ENCODE measurements at places on chromosomes 16 and 17. TPM values are rescaled to one million over a fixed set of nuclear protein-coding genes. Genes with fewer than 3 reads are reported as not detected.

GRCh38 chr17:50177983-50178834, 12.4 kb downstream of the SGCA start:
- peak; percentile 53 for DNase-seq

DNA sequence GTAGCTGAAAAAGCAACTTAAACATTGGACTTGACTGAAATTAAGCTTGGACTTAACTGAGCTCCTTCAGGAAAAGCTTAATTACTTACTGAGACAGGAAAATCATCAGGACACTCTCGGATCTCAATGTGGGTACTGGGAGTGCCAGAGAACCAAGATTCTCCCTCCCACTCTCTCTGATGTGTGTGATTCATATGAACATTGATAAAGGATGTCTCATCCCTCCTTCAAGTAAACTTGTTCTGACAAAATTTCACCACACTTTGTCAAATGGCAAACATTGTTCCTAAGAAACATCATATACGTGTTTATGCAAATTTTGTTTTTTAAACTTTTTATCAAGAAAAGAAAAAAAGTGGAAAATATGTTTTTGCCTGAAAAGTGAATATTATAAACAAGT, 4.1 kb upstream of the SLFN5 start:
- no peak for DNase-seq

- no peak for DNase-seq
Measured at GRCh38 chr16:79929260-79929965, 328.9 kb upstream of the MAF start.

DNA sequence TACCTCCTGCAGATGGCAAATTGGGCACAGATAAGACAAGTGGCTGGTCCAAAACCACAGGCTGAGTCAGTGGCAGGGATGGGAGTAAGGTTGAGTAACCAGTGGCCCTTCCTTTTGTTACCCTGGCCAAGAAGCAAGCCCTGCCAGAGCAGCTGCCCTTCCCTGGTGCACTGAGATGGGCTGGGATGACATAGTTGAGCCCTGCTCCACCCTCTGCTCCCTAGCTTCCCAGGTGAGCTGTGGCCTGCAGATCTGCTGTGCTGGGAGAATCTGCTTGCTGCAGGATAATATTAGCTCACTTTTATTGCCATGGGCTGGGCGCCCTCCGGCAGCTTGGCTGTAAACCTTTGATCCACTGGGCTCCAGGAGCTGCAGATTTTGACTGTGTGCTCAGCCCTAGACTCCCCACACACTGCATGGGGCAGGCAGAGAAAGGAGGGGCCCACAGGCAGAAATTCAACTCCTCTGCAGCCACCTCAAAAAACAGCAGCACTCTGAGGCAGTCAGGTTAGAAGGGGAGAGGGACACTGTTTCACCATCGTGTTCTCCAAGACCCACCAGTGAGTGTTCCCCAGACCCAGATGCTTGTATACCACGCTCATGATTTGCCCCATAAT, 101.8 kb downstream of the CBLN1 start:
- no peak for DNase-seq

- no peak for DNase-seq
Measured at GRCh38 chr16:53743149-53743566, 39.2 kb downstream of the FTO start.

GRCh38 chr17:61657338-61657737, 66.3 kb upstream of the NACA2 start:
- DNase-seq = no peak

DNA sequence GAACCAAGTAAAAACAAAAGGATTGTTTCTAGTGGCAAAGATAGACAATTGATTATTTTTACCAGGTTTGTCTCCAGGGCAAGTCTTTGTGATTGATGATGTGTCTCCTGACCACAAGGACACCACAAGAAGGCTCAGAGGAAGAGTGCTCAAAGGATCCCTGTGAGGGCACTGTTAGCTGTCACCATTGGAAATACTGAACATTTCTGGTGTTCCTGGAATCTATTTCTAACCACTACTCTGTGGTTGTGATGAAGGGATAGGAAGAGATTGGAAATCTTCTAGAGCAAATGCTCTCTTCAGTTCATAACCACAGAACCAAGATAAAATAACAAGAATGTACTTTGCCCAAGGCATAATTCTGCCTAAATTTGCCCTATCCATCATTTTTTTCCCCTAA, 15.3 kb downstream of the RNF43 start:
- DNase-seq = no peak

DNA sequence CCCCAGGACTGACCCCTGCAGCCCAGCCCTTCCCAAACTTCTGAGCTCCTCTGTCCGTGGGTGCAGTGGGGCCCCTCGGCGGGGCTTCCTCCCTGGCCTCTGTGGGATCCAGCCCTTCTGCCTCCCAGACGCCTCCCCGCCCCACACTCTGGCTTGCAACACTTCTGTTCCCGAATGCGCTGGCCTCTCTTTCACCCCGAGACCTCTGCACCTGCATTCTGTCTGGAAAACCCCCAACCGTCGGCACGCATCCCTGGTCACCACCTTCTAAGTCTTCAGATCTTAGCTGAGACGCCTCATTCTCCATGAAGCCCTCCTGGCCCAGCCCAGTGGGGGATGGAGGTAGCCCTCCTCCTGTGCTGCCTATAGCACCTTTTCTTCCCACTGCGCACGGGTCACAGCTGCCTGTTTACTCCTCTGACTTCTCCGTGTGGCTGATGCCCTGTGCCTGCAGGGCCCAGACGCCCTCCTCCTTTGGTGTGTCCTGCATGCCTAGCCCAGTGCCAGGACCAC, 26.4 kb downstream of the TMEM235 start:
- DNase-seq = no peak

DNA sequence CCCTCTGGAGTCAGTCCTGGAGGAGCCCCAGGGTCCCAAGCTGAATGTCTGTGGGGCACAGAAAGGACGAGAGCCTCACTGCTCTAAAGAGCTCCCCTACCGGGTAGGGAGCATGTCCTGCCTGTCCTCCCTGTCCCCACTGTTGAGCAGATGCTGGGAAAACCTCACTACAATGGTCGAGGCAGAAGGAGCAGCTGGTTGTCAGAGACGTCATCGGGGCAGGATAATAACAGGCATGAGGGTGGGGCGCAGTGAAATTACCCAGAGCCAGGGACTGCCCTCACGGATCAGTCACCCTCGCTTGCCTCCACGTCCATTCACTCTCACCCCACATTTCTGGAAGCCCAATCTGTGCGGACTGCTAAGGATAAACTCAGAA, 538 bp downstream of the TM4SF5 start:
- no peak for DNase-seq

- no peak for DNase-seq
Measured at GRCh38 chr16:69469807-69470561, 45.6 kb downstream of the CYB5B start.

GRCh38 chr16:20628213-20628612, 52.0 kb upstream of the ACSM2B start:
- DNase-seq = no peak

GRCh38 chr16:6131526-6132050, 1034.0 kb upstream of the EEF2KMT start:
- no peak for DNase-seq

GRCh38 chr16:29765167-29766032, 12.7 kb upstream of the ZG16 start:
- DNase-seq = no peak

- DNase-seq = no peak
Measured at GRCh38 chr17:31738067-31738466, 121.0 kb downstream of the COPRS start.

DNA sequence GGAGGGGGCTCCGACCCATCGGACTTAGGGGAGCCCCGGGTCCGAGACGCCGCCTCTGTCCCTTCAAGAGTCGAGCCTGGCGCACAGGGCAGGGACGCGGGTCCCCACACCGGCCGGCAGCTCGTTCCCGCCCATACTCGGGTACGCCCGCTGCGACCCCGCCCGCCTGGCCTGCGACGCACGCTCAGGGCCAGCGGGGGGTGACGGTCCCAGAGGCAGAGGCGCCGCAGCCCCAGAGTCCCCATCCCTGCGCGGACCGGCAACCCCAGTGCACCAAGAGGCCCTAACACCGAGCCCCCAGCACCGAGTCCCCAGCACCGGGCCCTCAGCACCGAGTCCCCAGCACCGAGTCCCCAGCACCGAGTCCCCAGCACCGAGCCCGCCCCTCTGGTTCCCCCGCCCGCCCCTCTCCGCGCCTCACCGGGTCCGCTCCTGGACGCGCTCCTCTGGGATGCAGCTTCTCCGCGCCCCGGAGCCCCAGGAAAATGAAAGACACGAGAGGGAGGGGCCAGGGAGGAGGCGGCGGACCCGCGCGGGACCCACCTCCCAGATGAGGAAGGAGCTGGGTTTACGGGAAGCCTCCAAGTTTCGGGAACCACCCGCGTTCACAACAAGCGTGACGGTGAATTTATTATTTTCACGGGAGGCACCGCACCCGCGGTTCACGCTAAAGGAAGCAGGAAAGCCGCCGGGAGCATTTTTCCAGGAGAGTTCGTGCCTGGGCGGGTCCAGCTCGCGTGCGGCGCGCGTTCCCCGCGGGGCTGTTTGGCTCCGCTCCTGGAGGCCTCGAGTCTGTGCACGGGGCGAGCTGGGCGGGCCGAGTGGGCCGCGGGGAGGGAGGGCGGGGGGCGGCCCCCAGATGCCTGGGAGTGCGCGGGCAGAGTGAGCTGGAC, at the start of gene SECTM1:
Gene SECTM1 (minus strand): TSS at position 488 of the 893 bp plus-strand sequence. CDS start 6,526 bp downstream, outside the sequence.
- no peak for DNase-seq

DNA sequence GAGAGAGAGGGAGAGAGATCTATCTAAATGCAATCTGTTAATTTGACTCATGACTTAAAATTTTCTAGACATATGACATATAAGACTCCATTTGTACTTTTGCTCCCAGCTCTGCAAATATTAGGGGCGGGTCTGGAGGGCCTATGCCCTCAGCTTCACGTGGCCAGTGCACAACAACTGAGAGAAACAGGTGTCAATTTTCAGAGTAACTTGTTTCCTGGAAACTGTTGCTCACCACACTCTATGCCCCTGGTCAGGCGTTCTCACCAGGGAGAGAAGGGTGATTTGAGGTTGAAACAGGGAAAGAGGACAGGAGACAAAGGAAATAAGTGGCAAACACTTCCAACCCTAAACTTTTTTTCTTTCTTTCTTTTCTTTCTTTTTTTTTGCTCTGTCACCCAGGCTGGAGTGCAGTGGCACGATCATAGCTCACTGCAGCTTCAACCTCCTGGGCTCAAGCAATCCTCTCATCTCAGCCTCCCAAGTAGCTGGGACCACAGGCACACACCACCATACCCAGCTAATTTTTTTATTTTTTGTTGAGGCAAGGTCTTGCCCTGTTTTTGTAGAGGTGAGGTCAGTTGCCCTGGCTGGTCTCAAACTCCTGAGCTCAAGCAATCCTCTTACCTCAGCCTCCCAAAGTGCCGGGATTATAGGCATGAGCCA, 270.0 kb downstream of the SLC39A11 start:
- no peak for DNase-seq

- peak; percentile 70 for DNase-seq
Measured at GRCh38 chr17:49210158-49211029, at the start of the genes ABI3 and GNGT2. Gene ABI3, plus strand, starts transcription at chr17:49210707. Its CDS starts 18 bp downstream, at chr17:49210725. Gene GNGT2, minus strand, starts transcription at chr17:49210574. Its CDS starts 3,152 bp downstream, at chr17:49207422.

DNA sequence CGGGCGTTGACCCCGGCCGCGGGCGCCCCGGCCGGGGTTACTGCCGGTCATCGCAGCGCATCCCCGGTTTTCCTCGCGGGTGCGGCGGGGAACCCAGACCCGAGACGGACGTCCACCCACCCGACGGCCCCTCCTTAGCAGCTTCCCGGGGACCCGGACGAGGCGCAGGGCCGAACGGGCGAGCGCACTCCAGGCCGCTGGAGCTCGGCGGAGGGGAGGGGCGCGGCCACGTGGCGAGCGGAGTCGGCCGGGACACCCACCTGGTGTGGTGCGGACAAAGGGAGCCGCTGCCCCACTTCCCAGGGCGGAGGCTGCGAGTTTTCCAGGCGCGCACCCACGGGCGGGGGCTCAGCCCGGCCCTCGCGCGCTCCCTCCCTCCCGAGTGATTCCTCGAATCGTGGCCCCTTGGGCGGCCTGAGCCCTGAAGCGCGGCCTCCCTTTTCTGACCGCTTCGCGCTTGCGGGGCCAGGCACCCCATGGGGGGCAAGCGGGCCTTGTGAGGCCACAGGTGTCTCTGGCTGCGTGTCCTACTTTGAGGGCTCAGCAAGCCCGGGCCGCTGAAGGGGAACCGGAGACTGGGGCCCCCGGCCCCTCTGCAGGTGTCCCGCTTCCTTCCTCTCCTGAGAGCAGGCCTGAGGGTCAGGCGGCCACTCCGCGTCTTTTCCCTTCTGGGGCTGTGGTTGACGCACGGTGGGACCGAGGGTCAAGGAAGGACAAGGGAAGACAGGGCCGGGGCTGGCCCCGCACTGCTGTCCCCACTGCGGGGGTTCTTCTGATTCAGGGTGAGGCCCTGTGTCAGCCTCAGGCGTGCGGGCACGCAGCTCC, 1.1 kb upstream of the FASN start:
- DNase-seq = no peak

DNA sequence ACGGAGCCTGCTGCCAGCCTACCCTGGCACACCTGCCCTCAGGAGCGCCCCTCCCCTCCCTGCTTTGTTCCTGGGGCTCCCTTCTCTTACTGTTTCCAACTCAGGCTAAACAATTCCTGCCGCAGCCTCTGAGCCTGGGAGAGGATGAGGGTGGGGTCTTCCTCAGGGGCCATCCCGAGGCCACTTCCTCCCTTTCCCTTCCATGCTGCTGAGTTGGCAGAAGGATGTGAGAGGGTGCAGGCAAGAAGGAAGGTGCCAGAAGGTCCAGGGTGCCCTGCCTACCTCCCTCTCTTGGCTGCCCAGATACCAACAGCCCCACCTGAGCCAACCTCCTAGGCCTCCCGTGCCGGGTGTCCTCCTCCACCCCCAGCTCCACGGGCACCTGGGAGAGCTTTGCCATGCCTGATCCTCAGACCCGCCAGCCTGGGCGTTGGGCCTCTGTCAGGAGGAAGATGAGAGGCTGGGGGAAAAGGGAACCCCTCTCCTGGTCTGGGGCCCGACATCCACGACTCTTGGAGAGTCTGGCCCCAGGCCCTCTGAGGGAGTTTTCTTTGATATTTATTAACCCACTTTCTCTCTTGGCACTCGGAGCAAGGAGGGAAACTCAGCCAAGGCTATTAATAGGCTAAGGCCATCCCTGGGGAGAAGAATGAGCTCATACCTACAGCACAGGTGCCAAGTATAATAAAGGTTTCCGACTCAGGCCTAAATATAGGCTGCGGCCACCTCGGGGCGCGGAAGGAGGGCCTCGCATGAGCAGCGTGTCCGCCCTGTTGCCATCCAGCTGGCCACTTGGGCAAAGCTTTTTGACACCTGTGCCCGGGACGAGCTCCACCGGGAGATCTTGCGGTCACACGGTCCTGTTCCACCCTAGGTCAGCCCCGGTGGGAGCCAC, 232.0 kb downstream of the ENGASE start:
- no peak for DNase-seq

DNA sequence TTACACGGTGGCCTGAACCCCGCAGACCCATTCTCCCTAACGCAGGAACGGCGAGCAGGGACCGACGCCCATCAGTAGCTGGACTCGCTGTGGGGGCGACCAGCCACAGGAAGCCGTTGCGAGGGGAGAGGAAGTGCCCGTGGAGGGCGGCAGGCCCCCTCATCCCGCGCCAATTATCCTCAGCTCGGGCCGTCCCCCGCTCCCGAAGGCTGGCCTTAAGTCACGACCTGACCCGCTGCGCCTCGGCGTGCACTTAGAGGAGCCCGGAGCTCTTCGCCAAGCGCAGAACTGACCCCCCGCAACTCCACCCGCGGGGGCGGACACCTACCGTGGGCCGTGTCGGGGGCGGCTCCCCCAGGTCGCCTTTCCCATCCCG, 401 bp downstream of the ARL16 start:
- no peak for DNase-seq

Gene CWC25
- total RNA-seq = 37.5 TPM

Gene RAB37
- 24.7 TPM for total RNA-seq

Gene MT1A
- total RNA-seq = not detected

Gene NSMCE1
- 75.6 TPM for total RNA-seq

Gene KRT27
- total RNA-seq = not detected

Gene CASKIN1
- total RNA-seq = 0.88 TPM

Gene KRTAP3-1
- total RNA-seq = not detected

Gene CLEC19A
- total RNA-seq = not detected
